ENCODE measurements at places on chromosomes 4 and X.

DNA sequence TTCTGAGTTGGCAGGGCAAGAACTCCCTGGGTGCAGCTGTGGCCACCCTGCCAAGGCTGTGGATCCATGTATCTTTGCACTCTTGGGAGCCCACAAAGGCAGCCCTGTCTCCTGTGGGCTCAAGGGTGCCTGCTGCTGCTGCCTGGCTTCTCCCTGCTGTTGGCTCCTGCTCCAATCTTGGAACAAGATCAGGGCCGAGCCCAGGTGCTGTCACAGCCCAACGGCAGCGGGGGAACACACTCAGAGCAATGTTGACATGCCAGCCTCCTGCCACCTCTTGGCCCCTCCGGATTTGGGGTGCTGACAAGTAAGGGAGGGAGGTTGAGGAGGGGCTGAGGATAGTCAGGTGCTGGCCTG is 57.9 kb downstream of the COX18 start:
- DNase-seq, result no peak

- DNase-seq, result no peak
Observed at GRCh38 chrX:149473092-149473491, 32.0 kb downstream of the IDS start.

DNA sequence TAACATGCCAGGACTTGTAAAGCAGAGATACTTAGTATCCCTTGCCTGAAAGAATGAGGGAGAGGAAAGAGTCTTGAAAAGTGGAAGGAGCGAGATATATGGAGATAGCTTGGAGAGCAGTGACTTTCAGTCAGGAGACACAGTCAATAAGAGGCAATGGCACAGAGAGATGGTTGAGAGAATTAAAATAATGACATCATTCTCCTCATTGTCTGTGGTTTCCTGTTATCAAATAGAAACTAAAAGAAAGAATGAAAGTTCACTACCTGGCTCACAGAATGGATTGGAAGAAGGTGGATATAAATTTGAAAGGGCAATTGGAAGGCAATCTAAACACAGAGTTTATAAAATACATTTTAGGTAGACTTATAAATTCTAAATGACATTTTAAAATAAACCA is 760.2 kb upstream of the AADAT start:
- no peak for DNase-seq

- DNase-seq, result peak; percentile 33
Observed at GRCh38 chrX:53281321-53281822, at the start of gene IQSEC2. TSS of gene IQSEC2 (minus strand) at chrX:53281584.

DNA sequence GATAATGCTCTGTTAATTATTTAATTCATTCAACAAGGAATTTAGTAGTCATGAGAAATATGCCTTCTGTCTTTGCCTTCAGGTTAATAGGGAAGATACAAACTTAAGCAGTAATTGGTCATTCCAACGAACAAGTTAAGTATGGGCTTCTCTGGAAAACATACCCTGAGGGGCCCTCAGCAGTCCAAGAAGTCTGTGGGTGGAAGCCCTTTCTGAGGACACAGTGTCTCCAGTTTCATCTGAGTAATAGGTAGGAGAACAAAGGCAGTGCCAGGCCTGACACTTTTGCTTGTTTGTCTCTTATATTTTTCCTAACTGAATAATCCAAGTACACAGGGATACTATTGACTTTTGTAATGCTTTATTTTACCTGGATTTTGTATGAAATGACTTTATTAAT is 262.5 kb downstream of the FBXW7 start:
- DNase-seq, result no peak

DNA sequence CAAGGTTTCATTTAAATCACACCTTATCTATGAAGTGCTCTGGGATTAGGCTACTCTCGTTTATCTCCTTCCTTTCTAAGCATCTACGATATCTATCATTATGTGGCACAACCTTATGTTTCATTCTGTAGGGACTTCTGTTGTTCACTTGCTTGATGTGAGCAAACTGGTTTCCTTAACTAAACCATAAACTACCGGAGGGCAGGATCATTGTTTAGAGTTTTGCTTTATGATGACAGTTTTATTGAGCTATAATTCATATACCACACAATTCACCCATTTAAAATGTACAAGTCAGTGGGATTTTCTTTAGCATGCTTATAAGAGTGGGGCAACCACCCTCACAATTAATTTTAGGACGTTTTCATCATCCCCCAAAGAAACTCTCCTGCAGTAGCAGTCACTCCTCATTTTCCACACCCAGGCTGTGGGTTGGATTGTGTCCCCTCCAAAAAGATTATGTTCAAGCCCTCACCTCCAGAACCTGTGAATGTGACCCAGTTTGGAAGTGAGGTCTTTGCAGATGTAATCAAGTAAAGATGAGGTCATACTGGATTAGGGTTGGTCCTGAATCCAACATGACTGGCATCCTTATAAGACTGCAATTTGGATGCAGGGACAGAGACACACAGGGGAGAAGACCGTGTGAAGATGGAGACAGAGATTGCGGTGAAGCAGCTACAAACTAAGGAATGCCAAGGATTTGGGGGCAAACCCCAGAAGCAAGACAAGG is 42.1 kb upstream of the SH3RF1 start:
- DNase-seq, result no peak

- DNase-seq, result no peak
Observed at GRCh38 chrX:19789376-19789775, 98.0 kb downstream of the SH3KBP1 start.

DNA sequence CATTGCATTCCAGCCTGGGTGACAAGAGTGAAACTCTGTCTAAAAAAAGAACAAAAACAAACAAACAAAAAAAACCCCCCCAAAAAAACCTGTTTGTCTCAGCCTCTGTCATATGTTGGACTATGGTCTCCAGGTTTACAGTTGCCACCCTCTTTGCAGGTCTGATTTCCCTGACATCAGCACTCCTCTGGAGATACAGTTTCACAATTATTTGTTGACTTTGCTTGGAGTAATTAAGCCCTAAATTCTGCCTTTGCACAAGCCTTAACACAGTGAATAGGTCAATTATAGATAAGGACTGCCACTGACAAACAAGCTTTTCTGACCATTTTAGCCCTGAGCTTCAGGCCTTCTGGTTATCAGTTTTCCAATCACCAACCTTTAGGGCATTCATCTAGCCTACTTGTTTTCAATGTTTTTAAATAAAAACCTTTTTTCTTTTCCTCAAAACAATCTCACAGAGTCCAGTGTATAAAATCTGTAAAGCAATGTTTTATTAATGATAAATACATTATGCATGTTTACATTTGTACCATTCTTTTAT is 20.4 kb upstream of the MAPK10 start:
- DNase-seq, result no peak

- no peak for DNase-seq
Observed at GRCh38 chrX:100700809-100701208, 31.1 kb downstream of the SYTL4 start.

- DNase-seq, result no peak
Observed at GRCh38 chr4:13178621-13179020, 305.5 kb downstream of the RAB28 start.

- no peak for DNase-seq
Observed at GRCh38 chrX:101241531-101241930, 21.9 kb downstream of the DRP2 start.

GRCh38 chrX:154477891-154478477 is 1.1 kb downstream of the LAGE3 start:
- DNase-seq, result no peak

DNA sequence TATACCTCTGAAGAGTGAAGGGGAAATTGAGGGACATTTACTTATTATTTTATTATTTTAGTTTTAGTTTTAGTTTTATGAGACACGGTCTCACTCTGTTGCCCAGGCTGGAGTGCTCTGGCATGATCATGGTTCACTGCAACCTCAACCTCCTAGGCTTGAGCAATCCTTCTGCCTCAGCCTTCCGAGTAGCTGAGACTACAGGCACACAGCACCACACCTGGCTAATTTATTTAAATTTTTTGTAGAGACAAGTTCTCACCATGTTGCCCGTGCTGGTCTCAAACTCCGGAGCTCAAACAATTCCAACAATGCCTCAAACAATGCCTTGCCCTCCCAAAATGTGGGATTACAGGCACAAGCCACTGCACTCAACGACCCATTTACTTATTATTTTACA is 68.4 kb upstream of the BMP2K start:
- no peak for DNase-seq

DNA sequence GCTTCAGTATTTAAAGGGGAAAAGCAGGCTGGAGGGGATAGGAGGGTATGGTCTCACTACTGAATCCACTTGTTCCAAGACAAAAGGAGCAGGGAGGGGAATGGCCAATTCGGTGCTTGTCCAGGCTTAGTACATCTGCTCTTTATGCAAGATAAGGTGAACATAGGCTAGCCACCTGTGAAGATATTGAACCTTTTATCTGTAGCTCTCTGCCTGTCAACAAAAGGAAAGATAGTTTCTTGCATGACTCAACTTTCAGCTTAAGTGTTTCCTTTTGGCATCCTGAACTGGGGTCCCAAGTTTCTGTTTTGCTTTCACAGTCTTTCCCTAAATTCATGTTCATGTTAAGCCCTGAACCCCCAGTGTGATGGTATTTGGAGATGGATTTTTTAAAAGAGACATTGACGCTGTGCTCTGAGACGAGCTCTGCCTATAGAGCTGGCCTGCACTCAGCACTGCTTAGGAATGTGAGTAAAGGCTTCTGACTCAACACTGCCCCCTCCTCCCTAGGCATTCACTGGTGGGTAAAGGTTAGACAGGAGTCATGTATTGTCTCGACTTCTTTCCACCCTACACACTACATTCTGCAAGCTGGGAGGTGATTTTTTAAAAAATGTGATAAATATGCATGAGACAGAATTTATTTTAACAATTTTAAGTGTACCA is 28.2 kb downstream of the FAM149A start:
- no peak for DNase-seq

DNA sequence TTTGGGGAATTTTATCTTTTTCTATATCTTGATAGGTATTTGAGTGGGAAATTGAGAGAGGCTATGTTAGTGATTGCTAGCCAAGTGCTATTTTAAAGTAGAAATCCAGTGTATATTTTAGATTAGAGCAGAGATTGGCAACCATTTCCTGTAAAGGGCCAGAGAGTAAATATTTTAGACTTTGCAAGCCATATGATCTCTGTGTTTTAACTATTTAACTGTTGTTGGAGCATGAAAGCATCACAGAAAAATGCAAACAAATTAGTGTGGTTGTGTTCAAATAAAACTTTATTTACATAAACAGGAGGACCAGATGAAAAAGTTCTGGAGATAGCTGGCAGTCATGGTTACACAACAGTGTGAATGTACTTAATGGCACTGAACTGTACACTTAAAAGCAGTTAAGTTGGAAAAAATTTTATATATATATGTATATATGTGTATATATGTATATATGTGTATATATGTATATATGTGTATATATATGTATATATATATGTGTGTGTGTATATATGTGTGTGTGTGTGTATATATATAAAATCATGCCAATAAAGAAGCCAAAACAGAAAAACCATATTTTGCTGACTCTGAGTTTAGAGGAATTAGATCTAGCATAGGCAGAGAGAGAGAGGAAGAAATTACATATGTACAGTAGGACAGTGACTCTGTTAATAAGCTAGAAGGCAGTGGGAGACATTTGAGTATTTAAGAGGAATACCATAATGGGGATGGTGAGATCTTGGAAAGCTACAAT is 83.4 kb downstream of the TMEM164 start:
- no peak for DNase-seq

GRCh38 chrX:70262952-70263567 is 3.1 kb upstream of the P2RY4 start:
- no peak for DNase-seq

DNA sequence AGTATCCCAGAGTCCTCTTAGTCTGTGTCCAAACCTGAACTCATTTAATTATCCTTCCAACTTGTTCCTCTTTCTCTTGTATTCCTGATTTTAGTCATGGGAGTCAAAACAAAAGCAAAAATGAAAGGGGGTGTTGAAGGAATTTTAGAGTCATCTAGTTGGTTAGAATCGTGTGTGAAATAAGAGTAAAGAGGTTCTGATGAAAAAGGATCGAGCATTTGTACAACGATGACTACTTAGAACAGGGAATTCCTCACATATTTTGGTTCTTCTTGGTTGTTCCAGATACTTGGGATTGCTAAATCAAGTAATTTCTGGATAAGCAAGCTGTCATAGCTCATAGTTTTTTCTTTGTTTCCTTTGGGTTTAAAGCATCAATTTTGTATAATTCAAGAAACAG is 194.4 kb downstream of the BCOR start:
- DNase-seq, result no peak

- no peak for DNase-seq
Observed at GRCh38 chr4:43512253-43512652, 619.7 kb downstream of the GRXCR1 start.

- DNase-seq, result no peak
Observed at GRCh38 chr4:40559585-40560465, 69.8 kb downstream of the RBM47 start.

DNA sequence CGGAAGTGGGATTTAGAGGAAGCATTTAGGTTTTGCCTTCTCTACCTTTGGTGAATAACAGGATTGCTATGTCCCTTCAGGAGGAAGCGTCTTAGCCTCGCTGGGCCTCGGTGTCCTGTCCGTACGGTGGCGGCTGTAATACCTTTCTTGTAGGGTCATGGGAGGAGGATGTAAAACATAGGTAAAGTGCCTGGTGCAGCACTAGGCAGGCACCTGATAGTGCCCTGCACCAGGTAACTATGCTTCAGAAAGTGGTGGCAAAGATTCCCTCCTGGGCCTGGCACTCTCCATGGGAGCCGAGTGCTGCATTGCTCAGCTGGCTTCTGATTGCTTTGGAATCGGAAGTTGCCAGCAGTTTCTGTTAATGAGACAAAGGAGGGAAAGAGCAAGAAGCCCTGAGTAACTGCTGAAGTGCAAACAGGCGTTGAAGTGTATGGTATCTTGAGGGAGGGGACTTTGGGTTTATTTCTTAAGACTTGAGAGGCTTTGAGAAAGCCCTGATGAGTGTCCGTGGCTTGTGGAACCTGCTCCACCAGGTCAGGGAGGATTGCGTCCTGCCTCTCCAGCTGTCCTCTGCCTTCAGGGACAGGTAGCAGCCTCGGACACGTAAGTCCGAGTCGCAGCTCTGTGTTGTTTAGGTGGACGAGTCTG is 45.8 kb downstream of the TBC1D14 start:
- DNase-seq, result no peak

GRCh38 chrX:13115146-13115855 is 70.9 kb upstream of the FAM9C start:
- no peak for DNase-seq

GRCh38 chr4:166896254-166896653 is 338.0 kb downstream of the SPOCK3 start:
- DNase-seq, result no peak

- DNase-seq, result no peak
Observed at GRCh38 chr4:182188622-182189021, 54.6 kb upstream of the TENM3 start.

DNA sequence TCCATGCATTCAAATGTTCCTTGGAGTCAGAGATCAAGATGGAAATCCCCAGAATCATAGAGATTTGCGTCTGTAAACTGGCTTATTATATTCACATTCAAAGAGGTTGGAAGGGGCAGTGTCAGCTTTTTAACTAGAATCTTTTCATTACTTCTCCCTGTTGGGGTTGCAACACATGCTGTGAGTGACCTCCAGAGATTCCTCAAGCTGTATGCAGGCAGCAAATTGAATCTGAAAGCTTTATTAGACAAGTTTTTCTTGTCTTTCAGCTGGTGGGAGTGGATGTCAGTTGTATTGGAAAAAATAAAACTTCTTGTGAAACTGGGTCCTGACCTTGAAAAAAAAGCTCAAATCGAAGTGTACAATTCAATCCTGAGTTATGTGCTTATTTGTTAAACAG is 736.5 kb upstream of the FTHL17 start:
- DNase-seq, result no peak

- no peak for DNase-seq
Observed at GRCh38 chr4:119598521-119598920, 30.1 kb downstream of the PDE5A start.
